COR-L47 (cell line): ENCODE measurements at places on chromosomes 7 and 10.

DNA sequence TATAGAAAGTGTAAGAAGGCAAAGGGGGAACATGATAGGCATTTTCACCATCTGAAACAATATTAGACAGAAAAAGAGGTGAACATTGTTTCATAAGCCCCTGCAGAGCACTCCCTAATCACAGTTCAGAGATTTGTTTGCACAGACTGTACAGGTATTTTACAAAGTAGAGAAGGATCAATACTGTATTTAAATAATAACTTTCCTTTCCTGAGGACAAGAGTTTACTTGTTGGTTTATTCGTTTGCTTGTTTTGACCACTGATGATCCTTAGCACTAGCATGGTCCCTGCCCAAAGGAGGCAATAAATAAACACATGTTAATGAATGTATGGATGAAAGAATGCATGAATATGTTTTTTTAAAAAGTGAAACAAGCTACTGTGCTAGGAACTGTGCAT, 690.1 kb upstream of the COBL start:
- DNase-seq: no peak

GRCh38 chr10:119316729-119317097, 109.3 kb downstream of the GRK5 start:
- DNase-seq: no peak

DNA sequence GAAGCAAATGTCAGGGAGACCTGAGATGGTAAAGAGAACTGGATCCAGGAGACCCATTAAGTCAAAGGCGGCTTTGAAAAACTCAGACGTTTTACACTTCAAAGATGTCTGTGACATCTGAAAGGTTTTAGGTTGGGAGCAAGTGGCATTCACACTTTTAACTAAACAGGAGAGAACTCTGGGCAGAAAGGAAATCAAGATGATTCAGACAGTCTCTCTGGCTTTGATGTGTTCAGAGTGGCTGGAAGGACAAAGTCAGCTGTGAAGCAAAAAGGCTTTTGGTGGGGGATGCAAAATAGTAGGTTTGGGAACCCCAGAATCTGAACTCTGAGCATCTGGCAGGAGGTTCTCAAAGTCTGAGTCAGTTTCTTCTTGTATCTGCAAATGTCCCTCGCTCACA, 66.6 kb downstream of the PRKCQ start:
- no peak for DNase-seq

DNA sequence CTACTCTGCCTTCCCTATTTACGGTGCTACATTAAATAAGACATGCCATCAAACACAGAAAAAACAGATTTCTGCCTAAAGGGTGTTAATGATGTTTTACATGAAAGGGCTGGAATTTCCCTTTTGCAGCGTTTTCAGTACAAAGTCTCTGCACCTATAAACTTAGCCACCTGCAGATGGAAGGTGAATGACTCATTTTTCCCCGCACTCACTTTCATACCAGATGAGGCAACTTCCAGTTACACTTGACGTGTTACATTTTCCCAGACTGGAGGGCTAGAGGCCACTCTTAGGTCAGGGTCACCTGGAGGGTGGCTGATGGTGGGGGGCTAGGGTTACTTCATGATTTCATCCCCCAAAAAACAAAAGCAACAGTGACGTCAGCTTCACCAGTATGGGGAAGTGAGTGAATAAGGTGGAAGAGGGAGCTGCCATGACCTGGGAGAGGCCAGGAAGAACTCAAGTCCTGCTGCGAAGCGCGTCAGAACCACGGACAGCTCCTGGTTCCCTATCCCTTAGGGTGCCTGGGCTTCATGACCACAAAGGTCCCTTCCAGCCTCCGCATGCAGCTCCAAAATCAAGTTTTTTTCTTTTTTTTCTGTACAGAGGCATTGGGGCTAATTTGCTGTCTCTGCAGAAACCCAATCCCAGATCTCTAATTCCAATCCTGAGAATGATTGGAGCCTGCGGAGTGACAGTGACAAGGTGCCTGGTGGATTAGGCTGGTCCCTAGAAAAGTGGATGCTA, 94.0 kb downstream of the ADARB2 start:
- no peak for DNase-seq

- no peak for DNase-seq
Observed at GRCh38 chr7:156019308-156019707, 207.0 kb upstream of the SHH start.

DNA sequence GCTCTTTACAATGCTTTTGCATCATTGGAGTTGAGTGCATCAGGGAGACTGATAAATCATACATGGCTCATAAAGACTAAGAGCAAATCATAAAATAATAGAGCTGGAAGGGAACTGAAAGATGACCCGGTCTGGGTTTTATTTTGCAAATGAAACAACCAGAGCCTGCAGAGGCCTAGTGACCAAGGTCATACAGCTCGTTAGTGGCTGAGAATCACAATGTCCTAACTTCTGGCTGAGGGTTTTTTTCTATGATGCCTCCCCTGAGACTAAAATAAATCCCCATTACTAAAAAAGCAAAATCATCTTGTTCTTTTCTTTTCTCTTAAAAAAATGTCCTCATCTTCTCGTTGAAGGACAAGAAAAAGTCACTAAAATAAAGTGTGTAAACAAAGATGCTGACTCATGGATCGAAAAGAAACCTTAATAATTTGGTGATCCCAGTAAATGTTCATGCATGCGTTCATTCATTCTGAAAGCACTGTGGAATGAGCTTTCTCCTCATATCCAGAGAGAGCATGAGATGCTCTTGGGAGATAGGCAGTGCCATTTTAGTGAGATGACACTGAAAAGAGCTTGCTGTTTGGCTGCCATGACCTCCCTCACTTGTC, 107.8 kb upstream of the PHYHIPL start:
- no peak for DNase-seq

GRCh38 chr10:101287997-101288635, 58.9 kb upstream of the LBX1 start:
- DNase-seq: no peak

DNA sequence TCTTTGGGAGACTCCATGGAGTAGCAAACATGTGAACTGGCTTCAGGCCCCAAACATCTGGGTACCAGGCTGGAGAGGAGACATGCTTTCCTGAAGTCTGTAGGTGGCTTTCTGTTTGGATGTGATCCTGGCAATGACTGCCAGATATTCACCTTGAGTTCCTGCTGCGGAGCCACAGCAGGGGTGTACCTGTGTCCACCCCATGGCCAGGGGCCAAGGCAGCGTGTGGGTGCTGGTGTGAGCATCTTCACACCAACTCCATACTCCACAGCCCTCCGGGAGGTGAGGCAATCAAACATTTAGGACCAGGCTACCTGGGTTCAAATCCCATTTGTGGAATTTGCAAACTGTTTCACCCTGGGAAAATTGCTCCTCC, 113.0 kb downstream of the ADCY1 start:
- DNase-seq: no peak

- DNase-seq: no peak
Observed at GRCh38 chr7:1924258-1924817, 254.3 kb downstream of the ELFN1 start.

DNA sequence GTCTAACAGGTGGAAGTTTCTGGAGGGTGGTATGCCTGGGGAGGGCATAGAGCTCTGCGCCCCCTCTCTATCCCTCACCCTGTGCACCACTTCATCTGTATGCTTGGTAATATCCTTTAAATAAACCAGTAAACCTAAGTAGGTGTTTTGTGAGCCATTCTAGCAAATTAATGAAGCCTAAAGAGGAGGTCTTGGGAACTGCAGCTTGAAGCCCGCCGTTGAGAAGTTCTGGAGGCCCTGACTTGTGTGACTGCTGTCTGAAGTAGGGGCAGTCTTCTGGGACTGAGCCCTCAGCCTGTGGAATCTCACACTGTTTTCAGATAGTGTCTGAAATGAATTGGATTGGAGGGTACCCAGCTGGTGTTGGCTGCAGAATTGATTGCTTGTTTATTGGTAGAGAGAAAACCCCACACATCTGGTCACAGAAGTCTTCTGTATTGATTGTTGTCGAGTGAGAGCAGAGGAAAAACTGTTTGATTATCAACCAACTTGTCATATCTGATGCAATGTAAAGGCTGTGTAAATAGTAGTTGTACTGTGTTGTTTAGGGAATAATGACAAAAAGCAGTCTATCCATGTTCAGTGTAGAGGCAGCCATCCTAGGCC, 4.7 kb downstream of the CRCP start:
- no peak for DNase-seq

- no peak for DNase-seq
Observed at GRCh38 chr10:50651808-50652207, 28.1 kb upstream of the SGMS1 start.

- DNase-seq: no peak
Observed at GRCh38 chr7:80105701-80106408, 28.8 kb upstream of the GNAI1 start.

DNA sequence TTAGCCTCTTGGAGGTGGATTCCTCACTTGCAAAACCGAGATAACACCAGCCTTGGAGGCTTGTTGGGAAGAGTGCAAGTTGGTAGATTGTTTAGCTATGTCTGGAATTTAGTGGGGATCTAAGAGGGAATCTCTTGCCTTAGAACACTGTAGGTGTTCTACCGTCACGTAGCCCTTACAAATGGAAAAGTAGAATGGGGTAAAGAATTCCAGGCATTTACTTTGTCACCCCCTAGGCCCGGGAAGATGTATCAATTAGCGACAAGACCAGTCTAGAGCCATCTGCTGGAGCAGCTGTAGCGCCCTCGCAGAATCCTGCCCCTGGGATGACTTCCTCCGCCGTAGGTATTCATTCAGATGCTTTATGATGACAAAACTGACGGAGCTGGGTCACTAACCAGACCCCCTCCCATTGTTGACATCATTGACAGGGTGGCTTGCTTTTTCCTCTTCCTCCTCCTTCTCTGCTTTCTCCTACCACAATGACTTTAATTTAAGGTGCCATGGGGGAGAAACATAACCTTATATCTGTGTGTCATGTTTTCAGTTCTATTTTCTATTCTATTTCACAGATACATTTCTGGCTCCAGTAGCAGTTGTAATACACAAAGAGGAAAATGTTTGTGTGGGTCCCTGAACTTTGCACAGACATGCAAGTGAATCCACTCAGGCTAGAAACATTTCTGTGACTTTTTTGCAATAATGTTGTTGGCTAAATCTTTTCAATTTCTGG, 262.6 kb upstream of the LYZL1 start:
- DNase-seq: no peak

DNA sequence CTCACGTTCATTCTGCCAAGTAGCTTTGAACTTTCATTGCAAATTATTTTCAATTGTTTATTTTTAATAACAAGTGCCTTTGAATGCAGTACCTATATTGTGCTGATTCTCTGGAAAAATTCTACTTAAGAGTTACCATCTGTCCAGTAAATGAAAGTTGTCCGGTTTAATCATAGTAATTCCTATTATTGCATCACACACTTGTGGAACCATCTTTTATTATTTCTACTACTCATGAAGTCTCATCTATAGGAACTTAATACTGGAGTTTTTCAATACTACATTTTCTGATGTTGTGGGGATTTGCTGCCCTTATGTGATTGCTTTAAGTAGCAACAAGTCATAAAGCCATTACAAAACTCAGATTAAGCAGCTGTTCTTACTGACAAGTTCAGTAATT, 16.5 kb upstream of the SKAP2 start:
- no peak for DNase-seq

- no peak for DNase-seq
Observed at GRCh38 chr7:75962607-75963380, 31.6 kb downstream of the TMEM120A start.

GRCh38 chr7:42091461-42092291, 145.3 kb downstream of the GLI3 start:
- no peak for DNase-seq

DNA sequence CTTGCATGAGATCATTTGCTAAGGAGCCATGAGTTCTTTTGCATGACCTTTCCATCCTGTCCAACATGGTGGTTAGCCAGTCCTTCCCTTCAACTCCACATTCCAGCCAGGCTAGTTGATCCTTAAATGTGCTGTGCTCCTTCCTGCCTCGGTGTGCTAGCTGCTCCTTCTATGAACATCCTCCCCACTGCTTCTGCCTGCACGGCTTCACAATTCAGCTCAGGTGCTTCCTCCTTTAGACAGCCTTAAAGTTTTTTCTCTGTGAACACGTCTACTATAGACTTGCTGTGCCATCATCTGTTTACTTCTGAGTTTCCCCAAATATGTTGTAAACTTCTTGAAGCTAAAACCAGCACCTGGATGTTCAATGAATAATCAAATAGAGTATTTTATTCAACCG, 95.5 kb downstream of the OTUD1 start:
- no peak for DNase-seq

- DNase-seq: no peak
Observed at GRCh38 chr7:8560501-8560900, 127.1 kb downstream of the NXPH1 start.

GRCh38 chr7:49119706-49120105, 195.4 kb downstream of the CDC14C start:
- no peak for DNase-seq

- no peak for DNase-seq
Observed at GRCh38 chr10:8103543-8103942, 49.1 kb downstream of the GATA3 start.

- no peak for DNase-seq
Observed at GRCh38 chr7:20412032-20412431, 81.3 kb downstream of the ITGB8 start.

- DNase-seq: no peak
Observed at GRCh38 chr7:52450816-52451215, 584.6 kb upstream of the POM121L12 start.

DNA sequence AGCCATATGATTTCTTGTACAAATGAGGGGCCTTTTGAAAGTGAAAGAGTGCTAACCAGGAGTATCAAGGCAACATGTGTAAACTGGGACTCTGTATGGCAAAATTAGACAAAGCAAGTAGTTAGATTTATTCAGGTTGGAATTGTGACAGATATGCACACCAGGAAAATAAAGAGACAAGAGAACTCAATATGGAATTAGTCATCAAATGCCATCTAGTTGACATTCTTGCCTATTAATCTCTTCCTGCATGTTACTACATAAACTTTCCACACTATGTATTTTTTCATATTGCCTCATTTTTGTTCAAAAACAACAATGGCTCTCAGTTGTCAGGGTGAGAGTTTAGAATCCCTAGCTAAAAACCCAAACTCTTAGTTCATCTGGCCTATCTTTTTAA, 799.0 kb downstream of the NRG3 start:
- no peak for DNase-seq

DNA sequence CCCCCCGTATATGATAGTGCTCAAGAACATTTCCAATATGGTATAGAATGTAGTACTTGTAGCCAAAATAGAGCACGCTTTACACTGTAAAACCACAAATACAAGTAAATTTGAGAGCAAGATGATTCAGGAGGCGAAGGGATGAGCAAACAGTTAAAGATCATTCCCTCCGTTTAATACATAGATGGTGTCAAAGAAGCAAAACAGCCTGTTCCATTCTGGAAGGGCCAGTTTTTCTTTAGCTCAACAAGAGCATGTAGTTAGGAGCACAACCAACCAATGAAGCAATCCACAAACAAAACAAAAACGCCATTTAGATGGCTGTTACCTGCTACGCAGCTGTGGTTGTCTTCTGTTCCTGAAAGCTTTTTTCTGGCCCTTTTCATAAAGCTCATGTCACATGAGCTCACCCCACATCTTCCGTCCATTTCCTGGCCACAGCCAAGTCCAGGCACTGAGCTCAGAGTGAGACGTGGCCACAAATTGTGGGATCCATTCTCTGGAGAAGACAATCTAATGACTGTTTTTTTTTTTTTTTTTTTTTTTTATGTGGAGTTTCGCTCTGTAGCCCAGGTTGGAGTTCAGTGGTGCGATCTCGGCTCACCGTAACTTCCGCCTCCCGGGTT, 185.6 kb downstream of the FANK1 start:
- no peak for DNase-seq

GRCh38 chr7:102284399-102284798, 2.3 kb upstream of the SH2B2 start:
- DNase-seq: no peak

- no peak for DNase-seq
Observed at GRCh38 chr7:142353147-142354060, 95.5 kb upstream of the PRSS58 start.

GRCh38 chr7:23469961-23470250, 385 bp downstream of the IGF2BP3 start:
- DNase-seq: no peak
